AG10803 (cell line): ENCODE measurements at places on chromosomes 7 and 10.

GRCh38 chr10:103787331-103787730, 68.0 kb downstream of the SH3PXD2A start:
- DNase-seq = no peak

DNA sequence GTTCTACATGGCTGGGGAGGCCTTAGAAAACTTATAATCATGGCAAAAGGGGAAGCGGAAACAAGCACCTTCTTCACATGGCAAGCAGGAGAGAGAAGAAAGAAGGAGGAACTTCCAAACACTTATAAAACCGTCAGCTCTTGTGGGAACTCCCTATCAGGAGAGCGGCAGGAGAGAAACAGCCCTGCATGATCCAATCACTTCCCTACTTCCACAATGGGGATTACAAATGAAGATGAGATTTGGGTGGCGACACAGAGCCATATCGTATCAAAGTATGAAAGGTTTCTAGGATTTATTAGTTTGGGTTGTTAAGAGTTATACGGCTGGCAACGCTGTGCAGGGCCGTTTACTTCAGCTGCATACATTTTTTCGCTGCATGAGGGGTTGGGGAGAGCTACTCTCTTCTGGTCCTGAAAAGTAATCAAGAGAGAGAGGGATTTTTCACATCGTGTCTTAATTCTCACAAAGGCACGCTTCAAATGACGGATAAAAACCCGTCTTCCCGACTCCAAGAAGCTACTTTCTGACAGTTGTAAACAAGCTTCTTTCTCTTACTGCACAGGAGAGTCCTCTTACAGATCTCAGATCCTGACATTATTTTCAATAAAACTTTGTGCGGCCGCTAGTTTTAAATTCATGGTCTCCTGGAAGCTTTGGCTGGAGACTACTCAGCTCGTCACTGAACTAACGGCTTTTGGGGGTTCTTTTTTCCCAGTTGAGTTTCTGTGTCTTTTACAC, 751 bp upstream of the GTPBP10 start:
- peak; percentile 48 for DNase-seq

GRCh38 chr7:133846203-133846945, 280.8 kb upstream of the LRGUK start:
- DNase-seq = no peak

DNA sequence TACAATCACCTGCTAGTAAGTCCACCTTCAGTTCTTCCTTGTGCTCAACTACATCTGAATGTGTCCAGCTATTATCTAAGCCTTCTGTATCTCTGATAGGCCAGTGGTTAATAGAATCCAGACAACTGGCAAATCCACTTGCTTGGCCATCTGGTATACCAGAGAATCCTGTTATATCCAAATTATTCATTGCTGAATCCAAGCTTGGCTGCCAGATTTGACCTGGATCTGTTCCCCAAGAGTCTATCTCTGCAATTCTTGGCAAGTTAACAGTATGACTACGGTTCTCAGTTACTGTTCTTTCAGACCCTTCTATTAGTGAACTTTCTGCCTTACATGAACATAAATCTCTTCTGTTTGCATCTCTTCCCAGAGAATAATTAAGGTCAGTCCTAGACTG, 154.6 kb upstream of the TARP start:
- peak; percentile 81 for DNase-seq

DNA sequence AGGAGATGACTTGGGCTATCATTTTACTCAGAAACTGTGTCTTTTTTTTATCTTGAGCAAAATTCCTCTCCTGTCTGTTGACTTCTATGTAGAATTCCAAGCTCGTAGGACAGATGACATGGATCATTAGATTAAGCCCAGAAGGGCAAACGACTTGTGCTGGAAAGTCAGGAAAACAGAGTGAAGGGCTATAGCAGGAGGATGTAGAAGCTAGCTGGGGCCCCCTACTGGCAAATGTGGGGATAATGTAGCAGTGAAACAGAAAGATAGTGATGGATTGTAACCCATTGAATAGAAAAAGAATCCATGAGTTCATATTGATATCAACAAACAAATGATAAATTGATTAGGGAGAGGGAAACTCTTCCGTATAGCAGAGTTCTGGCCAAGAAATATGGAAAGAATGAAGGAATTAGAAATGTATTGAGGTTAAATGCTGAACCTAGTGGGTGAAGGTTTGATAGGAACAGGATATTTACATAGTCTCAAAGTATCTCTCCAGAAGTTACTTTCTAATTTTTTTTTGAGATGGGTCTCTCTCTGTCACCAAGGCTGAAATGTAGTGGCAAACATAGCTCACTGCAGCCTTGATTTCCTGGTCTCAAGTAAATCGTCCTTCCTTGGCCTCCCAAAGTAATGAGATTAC, 103.6 kb downstream of the LYZL1 start:
- DNase-seq = peak; percentile 36

DNA sequence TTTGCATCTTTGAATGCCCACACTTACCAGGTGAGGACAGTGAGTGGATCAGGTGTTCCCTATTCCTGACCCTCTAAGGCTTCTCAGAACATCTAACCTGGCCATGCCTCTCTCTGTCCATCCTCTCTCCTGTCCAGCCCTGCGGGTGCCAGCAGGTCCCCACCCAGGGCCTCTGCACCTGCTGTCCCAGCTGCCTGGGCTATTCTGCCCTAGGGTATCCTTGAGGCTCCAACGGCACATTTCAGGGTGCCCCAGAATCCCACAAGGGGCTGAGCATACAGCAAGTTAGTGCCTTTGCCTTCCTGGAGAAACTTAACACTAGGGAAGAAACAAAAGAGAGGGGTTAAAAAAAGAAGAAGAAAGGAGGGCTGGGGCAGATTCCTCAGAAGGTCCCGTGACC, 107.4 kb downstream of the UNCX start:
- DNase-seq = no peak

- DNase-seq = no peak
Observed at GRCh38 chr10:118209215-118209614, 132.9 kb downstream of the FAM204A start.

- DNase-seq = peak; percentile 80
Observed at GRCh38 chr7:80439894-80440821, 71.7 kb downstream of the GNAT3 start.

- DNase-seq = peak; percentile 8
Observed at GRCh38 chr10:132036153-132036886, 29.4 kb upstream of the JAKMIP3 start.

- DNase-seq = no peak
Observed at GRCh38 chr7:10655031-10655430, 318.6 kb upstream of the PHF14 start.

- DNase-seq = no peak
Observed at GRCh38 chr7:122975341-122975740, 20.2 kb downstream of the TAS2R16 start.

GRCh38 chr10:83848677-83849076, 290.6 kb upstream of the GHITM start:
- DNase-seq = no peak

- no peak for DNase-seq
Observed at GRCh38 chr10:47413531-47414226, 29.6 kb upstream of the ZNF488 start.

GRCh38 chr10:89973326-89973725, 271.9 kb downstream of the KIF20B start:
- no peak for DNase-seq

DNA sequence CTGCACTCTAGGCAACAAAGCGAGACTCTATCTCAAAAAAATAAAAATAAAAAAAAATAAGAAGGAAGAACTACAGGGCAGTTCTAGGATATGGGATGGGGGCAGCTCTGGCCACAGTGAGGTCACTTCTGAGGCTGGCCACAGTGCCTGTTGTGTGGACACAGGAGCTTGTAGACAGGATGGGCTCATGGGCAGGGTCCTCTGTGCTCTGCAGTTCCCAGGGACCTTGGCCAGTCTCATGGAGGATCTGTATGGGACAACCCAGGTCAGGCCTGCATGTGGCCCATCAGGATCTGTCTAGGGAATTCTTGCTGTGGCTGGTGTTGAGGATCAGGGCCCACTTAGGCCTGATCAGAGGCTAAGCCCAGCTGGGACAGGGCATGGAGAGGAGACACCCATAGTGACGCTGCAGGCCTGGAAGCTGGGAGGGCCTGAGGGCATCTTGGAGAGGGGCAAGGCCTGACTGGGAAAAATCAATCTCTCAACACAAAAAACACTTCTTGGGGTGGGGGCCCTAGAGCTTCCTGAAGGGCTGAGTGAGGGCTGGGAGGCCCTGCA, 19.4 kb upstream of the PAX2 start:
- no peak for DNase-seq

DNA sequence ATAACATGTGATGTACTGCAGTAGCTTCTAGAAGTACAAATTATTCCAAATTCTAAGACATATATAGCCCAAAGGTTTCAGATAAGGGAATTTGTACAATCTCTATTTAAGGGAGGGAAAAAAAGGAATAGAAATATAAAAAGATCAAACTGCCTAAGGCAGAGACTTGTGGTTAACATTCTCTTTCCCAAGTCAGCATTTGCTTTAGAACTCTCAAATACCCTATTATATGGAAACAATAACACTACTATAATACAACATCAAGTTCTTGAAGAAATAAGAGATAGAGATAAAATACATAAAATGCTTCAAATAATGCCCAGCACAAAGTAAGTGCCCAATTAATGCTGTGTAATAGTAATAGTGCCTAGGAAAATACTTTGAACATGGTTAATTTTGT, 123.1 kb downstream of the CRPPA start:
- DNase-seq = no peak

DNA sequence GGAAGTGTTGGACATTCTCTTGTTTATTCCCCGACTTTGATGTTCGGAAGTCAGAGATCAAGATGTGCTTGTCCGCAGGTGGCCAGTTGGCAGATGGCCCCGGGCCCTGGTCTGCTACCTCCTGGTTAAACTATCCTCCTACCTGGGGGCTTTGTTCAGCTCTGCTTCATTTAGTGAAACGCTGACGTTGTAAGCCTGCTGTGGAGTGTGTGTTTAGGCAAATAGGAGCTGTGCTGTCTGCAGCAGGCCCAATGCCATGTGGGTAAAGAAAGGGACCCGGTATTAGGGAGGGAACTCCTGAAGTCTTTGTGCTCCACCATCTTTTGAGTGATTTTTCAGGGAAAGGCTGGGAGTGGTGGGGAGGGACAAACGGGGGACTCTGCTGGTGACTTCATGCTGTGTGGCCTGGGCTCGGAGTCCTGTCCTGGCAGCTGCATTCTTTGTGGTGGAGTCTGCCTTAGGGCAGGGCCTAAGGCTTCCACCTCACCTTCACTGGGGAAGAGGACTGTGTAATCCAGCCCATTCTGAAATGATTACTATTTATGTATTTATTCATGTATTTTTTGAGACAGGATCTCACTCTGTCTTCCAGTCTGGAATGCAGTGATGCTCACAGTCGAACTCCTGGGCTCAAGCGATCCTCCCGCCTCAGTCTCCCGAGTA, 171.1 kb upstream of the KLF6 start:
- DNase-seq = no peak

DNA sequence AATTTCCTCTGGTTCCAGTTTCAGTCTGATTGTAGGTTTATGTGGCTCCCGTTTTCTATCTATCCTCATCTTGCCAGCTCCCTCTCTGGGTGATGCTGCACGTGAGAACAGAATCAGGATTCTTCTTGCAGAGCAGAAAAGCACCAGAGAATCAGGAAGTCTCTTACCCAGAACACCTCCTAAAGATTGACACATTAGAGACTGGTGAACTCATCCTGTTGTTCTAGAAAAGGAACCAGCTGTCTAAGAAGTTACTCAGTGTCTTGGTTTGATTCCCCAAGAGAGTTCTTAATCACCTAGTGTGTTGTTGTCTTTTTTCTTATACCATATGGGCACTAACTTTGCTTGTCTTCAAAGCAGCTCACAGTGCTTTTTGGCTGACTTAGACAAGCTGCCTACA, 152.4 kb downstream of the DGKI start:
- peak; percentile 32 for DNase-seq

DNA sequence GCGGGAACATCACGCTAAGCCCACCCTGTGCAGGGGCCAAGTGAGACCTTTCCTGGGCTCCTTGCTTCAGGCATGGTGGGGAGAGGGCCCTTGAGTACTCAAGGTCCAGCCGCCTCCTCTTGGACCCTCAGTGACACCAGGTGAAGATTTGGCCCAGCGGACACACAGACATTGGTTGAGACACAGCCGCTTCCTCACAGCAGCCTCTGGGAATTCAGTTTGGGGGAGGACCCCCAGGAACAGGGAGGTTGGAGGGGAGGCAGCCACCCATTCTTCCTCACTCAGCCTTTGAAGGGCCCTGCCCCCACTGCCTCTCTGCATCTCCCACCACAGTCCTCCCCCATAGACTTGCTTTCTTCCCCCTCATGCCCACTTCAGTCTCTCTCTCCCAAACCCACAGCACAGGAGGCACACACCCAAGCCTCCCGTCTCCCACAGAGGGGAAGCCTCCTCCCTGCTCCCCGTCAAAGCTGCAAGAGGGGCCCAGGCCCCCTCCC, 31.9 kb downstream of the ANXA8 start:
- no peak for DNase-seq

DNA sequence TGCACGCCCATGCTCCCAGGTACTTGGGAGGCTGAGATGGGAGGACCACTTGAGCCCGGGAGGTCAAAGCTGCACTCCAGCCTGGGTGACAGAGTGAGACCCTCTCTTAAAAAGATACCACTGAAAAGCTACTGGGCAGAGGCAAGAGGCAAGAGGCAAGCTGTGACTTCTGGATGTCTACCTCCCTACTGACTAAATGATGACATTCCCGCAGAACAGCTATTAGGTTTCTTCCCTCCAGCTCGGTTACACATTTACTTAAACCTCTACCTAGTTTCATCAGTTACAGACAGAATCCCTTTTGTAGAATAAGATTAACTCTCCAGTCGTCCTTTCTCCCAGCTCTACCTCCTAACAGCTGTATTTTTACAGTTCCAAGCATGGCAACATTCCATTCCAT, 21.2 kb downstream of the RHEB start:
- no peak for DNase-seq

DNA sequence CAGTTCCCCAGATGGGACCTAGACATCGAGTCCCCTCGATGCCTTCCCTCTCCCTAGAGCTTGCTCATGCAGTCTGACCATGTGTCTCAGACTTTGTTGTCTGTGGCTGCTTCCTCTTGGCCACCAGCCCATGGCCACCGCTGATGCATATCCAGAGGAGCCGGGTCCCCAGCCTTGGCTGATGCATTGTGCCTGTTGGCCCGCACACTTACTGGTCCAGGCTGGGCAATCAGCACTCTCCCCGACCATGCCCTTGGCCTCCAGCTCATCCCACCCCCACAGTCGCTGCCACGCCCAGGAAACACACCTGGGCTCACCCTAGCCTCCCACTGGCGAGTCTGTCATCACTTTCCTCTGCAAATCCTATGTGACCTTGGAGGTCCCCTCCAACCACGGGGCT, 10.1 kb downstream of the NPC1L1 start:
- no peak for DNase-seq

DNA sequence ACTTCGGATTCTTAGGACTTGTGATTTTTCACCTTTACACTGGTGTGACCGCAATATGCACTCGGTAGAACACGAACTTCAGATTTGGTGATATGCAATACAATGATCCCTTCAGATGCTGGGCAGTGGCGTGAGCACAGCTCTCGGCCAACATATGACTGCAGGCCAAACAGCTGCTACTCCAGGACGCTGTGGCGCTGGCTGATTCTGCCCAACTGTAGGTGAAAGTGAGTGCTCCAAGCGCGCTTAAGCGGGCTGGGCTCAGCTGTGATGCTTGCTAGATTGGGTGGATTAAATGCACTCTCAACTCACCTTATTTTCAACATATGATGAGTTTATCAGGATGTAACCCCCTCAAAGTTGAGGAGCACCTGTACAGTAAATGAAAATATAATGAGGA, 137.6 kb upstream of the RET start:
- no peak for DNase-seq

- DNase-seq = no peak
Observed at GRCh38 chr7:104891949-104892348, 122.1 kb upstream of the KMT2E start.
